ENCODE measurements at places on chromosomes 2 and 18.

GRCh38 chr18:46700066-46700824 lies 43.2 kb upstream of the LOXHD1 start:
- no peak for DNase-seq

- DNase-seq: no peak
Observed at GRCh38 chr18:10840743-10841142, 308.6 kb downstream of the PIEZO2 start.

GRCh38 chr2:214135966-214136365 lies 274.9 kb upstream of the VWC2L start:
- DNase-seq: no peak

GRCh38 chr18:55343396-55344073 lies 244.5 kb downstream of the TCF4 start:
- DNase-seq: no peak

GRCh38 chr18:63808125-63808524 lies 32.9 kb downstream of the SERPINB7 start:
- DNase-seq: no peak

DNA sequence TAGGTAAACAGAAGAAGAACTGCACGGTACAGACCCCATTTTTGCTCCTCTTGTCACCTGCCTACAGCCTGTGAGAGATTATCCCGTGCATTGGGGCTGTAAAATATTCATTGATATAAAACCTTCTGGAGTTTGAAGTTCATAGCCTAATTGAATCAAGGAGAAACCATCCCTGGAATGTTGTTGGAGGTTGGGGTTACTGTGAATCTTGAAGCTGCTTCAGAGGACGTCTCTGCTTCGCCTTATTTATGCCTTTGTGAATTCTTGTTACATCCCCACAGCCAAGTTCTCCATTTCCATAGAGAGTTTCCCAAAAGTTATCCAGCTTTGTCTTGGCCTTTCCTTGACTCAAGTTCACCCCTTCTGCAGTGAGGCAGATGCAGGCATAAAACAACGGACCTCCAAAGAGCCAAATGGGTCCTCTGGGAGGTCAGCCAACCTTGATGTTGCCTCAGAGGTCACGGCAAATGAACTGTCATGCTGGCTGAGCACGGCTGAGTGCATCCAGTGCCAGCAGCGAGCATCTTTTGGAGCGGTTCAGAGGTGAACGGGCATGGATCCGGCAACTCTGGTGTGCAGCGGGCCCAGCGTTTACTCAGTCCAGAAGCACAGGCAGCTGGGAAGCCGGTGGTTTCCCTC lies 317.6 kb downstream of the PRKCE start:
- DNase-seq: no peak

DNA sequence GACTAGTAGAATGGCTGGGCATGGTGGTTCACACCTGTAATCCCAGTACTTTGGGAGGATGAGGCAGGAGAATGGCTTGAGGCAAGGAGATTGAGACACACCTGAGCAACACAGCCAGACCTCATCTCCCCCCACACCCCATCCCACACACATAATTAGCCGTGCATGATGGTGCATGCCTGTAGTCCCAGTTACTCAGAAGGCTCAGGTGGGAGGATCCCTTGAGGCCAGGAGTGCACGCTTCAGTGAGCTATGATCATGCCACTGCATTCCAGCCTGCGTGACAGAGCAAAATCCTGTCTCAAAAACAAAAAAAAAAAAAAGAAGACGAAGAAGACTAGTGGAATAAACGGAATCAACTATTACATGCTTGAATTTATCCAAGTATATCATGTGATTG lies 150.0 kb downstream of the STK39 start:
- DNase-seq: no peak

Data from WTC11 (cell line).